ENCODE measurements at places on chromosomes 2 and 18.

DNA sequence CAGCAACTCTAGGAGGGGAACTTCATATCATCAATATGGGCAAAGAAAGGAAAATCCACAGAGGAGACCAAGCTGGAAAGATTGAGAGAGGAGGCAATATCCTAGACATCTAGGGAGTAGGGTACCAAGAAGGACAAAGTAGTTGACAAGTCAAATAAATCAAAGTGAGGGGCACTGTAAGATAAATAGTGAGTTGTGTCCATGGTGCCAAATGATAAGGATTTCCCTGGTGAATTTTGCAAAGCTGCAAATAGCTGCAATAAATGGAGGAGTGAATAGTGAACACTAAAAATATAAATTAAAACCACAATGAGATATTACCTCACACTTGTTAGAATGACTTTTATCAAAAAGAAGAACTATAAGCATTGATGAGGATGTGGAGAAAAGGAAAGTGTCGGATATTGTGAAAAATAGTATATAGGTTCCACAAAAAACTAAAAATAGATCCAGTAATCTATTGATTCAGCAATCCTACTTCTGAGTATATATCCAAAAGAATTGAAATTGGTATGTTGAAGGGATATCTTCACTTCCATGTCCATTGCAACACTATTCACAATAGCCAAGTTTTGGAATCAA is 258.2 kb upstream of the FN1 start:
- no peak for DNase-seq

- no peak for DNase-seq
These were observed 49.6 kb upstream of the PTH2R start for GRCh38 chr2:208356846-208357574.

GRCh38 chr2:238104691-238105371 is 4.7 kb downstream of the ESPNL start:
- DNase-seq: no peak

DNA sequence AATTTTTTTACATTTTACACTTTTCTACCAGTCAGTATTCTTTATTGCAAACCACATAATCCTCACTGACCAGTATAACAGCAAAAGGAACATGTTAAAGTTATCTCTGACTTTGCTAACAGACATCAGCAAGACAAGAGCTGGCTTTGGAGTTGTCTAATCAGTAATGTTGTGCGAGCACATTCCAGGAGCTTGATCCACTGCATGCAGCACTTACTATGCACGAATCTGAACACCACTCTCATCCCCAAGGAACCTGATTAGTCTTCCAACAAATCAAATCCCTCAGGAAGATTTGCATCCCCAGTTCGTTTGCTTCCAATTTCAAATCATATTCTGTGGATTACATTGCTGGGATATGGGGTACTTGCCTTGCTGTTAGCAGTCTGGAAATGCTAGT is 269.3 kb upstream of the EPC2 start:
- DNase-seq: no peak

GRCh38 chr2:99478632-99479031 is 11.2 kb downstream of the REV1 start:
- DNase-seq: no peak

DNA sequence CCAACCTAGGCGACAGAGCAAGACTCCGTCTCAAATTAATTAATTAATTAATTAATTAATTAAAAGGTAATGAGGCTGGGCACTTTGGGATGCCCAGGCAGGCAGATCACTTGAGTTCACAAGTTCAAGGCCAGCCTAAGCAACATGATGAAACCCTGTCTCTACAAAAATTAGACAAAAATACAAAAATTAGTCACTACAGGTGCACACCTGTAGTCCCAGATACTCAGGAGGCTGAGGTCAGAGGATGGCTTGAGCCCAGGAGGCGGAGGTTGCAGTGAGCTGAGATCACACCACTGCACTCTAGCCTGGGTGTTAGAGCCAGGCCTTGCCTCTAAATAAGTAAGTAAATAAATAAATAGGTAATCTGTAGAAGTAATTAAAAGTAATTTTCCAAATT is 6.8 kb downstream of the SF3B1 start:
- no peak for DNase-seq

DNA sequence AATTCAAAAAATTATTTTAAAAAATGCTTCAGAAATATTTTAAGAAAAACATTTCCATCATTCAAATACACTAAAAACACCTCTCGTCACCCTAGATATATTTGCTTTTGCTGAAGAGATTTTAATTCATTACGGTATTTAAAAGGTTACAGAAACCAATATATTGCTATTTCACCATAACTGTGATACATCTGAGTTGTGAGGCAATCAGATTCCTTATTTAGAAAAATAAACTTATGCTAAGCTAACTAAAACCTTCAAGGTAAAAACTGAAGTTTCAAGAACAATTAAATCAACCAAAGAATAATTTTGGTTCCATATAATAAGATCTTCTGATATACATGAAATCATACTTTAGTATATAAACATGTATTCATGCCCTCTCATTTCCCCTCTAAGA is 32.8 kb downstream of the PELI1 start:
- DNase-seq: no peak

DNA sequence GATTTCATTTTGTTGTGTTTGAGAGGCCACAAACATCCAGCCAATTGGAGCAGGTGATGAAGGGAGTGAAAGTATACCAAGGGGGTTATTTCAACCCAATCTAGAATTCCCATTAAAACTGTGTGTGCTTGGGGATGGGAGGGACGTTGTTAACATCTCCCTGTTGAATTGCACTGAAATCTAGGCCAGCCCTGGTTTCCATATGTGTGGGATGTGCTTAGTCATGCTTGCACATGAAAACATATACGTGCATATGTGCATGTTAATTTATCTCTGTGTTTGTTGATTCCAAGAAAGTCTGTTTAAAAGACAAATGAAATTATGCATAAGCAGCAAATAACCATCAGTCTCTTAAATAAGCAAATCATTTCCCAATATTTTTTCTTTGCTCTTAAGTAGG is 5.6 kb downstream of the CELF4 start:
- DNase-seq: no peak

- DNase-seq: no peak
These were observed 224.1 kb downstream of the PHLPP1 start for GRCh38 chr18:62939433-62939832.

- DNase-seq: no peak
These were observed 368.2 kb downstream of the CDH2 start for GRCh38 chr18:27808683-27809082.

Data from Ammon's horn (tissue), 1 donor.